ENCODE measurements at places on chromosomes 7 and 10.
A peak's percentile ranks its signal among the peaks of the same experiment; 100 is the strongest.

DNA sequence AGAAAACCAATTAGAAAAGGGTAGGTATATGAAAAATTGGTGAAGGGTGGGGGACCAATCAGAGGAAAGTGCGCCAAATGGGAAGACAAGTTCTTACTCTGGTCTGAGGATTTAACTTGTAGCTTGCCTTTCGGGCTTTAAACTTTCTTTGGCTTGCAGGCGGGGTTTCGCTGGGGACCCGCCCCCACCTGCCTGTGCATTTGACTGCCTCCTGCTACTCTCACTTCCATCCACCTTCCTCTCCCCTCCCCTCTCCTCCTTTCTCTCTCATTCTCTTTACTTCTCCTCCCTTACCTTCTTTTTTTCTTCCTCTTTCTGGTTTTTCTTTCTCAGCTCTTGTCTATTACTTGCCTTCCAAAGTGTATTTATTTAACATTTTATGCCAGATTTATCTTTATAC is 278.8 kb downstream of the DNAJB9 start:
- no peak for DNase-seq

DNA sequence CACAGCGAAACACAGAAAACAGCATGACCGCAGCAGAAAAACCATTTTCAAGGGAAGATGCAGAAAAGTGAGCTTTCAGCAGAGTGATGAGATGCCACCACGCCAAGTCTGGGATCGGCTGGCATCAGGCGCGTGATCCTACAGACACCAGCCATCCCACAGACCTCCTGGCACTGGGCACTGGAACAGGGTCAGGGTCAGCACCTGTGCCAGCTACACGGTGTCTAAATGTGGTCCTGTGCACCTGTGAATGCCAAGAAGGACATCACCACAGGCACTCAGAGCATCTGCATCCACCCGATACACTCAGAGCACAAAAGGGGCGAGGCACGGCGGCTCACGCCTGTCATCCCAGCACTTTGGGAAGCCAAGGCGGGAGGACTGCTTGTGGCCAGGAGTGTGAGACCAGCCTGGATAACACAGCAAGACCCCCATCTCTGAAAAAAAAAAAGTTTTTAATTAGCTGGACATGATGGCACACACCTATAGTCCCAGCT is 31.5 kb downstream of the STK32C start:
- DNase-seq: no peak

GRCh38 chr7:2818121-2818520 is 26.0 kb downstream of the GNA12 start:
- no peak for DNase-seq

DNA sequence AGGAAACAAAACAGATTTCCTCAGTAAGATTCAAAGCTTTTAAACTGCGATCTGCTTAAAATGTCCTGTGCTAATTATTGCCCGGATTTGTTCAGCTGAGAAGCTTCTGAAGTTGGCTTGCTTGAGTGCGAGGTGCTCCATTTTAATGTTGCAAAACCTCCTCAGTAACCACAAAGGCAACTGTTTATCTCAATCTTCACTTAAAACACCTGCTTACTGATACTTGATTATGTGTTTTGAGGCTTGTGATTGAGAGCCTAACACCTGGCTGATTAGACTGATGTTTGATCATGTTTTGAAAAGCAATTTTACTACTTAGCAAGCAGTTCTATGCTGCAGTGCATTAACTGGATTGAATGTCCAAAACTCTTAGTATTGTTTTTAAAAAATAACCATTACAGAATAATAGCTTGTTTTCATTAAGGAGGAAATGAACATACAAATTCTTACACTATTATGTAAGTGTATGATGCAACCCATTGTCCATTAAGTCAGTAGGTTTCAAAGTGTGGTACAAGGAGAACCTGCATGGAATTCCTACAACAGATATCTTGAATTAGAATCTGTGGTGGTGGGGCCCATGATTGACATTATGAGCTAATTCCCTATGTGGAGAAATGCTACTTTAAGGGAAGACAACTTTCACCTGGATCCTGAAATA is 96.9 kb upstream of the FAM180A start:
- DNase-seq: no peak

GRCh38 chr7:90642978-90643377 is 46.9 kb downstream of the CDK14 start:
- no peak for DNase-seq

- no peak for DNase-seq
Measured at GRCh38 chr10:78830976-78831375, 237.8 kb upstream of the ZMIZ1 start.

GRCh38 chr7:26841003-26841739 is 23.2 kb downstream of the SKAP2 start:
- DNase-seq: no peak

- DNase-seq: no peak
Measured at GRCh38 chr7:641269-641671, 85.2 kb upstream of the DNAAF5 start.

DNA sequence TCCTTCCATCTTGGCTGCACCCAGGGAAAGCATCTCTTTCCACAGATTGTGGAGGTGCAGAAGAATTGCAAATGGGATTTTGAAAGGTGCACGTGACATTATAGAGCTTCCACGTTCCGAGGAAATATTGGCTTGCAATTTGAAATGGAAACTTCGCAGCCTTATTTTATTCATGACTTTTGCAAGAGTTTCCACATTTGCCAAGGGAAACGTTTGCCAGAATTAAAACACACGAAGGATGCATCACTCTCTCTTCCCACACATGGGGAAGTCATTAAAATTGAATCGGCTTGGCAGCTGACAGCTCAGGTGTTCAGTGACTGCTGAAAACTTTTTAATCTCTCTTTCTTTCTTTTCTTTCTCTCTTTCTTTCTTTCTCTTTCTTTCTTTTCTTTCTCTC is 475.4 kb upstream of the IGFBP3 start:
- DNase-seq: no peak

- no peak for DNase-seq
Measured at GRCh38 chr7:112782498-112782897, 7.7 kb downstream of the TMEM168 start.

DNA sequence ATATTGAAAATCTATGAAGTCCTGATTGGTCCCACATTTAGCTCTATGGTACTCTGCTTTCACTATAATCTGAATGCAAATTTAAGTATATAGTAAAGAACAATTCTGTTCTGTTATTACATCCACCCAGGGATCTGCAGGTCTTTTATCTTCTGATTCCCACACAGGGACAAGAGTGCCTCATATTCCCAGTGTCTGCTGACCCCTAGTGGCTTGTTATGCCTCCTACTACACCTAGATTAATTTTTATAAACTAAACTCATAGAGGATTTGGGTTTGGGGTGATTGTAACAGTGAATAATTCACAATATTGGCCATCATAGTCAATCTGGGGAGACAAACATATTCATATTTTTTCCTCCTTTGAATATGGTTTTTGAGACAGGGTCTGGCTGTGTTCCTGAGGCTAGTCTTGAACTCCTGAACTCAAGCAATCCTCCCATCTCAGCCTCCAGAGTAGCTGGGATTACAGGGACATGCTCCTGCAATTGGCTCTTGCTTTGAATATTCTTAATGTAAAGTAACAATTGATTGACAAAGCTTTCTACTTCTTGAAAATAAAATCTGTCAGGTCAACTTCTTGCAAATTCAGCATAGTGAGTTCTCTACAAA is 282.1 kb downstream of the KCND2 start:
- DNase-seq: no peak

DNA sequence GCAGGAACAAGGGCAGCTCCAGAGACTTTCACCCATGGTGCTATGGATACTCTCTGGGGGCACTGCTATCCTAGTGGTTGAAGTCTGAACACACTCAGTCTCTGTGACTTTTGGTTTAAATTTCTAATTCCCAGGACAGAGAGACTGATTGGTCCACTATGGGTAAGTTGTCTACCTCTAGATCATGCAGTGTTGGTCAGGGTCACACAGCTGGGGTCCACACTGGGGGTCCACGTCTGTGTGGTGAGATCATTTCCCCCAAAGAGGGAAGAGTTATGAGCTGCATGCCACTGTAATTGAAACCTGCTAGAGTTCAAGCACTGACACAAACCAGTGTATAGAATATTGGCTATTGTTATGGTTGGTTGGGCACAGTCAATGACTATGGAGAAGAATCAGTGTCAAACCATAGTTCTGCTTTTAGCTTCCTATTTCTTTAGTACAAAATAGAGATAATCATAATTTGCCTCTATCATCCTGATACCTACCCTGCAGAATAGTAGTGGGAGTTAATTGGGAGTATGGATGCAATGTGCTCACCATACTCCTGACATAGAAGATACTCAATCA is 101.6 kb downstream of the PRTFDC1 start:
- no peak for DNase-seq

GRCh38 chr7:34928560-34928959 is 108.7 kb downstream of the DPY19L1 start:
- DNase-seq: no peak

DNA sequence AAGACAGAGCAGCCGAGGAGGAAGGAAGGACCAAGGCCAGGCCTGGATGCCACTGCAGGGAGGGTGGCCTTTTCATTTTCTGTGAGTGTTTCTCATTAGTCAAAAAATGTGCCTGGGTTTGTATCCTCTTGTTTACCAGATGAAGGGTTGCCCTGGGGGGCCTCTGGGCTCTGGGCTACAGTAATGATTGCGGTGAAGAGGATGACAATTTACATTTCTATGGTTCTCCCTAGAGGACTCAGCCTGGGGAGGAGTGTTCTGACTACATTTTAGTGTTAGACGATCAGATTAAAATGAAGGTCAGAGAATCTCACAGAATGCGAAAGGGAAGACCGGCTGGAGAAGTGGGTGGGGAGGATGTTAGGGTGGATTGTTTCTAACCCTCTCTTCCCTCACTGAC is 108.0 kb upstream of the KMT2C start:
- DNase-seq: no peak

DNA sequence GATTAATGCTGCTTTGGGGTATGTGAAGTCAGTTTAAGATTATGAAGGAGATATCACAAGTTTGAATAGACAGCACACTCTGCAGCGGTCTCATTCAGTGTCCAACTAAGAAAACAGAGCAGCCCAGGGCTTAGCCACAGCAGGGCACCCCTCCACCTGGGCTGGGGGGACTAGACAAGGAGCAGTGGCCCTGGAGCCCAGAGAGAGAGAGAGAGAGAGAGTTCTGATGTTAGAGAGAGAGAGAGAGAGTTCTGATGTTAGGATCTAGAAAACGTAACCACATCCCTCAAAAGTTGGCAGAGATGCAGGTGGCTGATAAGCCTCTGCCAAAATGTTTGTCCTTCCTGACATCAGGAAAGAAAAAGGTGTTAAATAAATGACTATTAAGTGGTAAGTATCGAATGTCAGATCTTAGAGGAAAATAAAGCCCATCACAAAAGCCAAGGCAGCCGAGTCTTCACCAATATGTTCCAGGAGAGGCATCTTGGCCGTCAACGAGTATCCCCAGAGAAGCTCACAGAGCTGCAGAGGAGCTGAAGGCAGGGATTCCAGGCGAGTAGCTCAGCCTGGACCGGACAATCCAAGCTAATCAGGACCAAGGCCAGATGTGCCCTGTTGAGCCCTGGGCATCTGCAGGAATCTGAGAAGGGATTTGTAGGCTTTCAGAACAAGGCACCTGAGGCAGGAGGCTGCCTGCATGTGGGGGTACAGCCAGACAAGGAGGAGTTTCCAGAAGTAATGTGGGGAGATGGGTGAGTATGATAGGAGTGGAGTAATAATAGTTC is 150.1 kb upstream of the TCF7L2 start:
- no peak for DNase-seq

- no peak for DNase-seq
Measured at GRCh38 chr10:48691812-48692528, 7.3 kb downstream of the WDFY4 start.

- DNase-seq: no peak
Measured at GRCh38 chr10:9535744-9536143, 1481.3 kb downstream of the GATA3 start.

DNA sequence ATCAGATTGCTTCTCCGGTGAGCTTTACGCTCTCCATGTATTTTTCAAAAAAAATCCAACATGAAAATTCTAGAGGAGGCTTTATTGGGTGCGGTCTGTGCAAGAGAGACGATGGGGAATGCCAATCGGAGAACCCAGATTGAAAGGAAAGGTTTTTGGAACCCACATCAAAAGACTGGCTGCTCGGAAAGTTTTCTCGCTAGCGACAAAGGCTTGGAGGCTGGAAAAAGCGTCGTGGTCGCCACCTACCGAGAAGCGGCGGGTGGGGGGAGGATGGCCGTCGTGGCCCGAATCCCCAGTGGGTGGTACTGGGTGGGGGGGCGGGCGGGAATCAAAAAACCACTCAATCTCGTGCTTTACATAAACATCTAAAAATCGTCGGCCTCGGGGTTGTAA is 1.1 kb upstream of the GTF2I start:
- peak; percentile 44 for DNase-seq

DNA sequence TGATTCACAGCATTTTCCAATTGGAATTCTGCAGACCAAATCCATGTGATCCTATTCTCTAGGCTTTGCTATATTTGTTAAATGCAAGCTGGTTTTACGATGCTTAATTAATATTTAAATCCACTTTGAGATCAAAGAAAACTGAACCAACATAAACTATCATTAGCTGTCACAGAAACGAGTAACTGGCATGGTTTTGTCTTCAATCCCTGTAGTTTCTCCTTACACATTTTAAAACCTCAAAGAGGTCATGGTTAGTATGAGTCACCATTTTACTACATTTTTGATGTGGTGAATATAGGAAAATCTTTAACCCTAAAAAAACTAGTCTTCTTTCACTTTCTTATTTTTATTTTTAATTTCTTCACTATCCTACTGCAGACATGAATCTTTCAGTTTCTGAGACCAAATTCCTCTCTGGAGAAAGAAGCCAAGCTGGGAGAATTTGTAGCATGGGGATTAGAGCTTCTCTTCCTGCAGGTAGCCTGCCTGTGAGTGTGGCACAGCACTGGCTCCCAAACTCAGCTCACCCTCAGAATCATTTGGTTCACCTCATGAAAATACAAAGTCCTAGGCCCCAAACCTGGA is 8.7 kb upstream of the LIPM start:
- DNase-seq: no peak

DNA sequence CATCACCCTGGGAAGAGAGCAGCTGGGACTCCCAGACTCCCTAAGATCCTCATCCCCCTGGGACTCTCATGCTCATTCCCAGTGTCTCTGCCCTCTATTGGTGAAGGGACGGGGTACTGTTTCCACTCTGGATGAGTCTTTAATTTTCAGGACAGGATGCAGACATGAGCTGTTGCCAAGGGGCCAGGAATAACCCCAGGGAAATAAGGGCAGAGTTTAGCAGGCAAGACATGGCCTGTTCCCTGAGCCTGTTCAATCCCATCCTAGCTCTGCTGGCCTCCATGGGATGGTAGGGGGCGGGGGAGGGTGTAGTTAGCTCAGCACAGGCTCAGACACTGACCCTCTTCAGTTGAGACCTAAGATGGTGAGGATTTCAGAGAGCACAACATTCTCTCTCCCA is 14.0 kb downstream of the C10orf105 start:
- DNase-seq: no peak

- DNase-seq: no peak
Measured at GRCh38 chr7:67781841-67782240, 785.2 kb downstream of the TYW1 start.

DNA sequence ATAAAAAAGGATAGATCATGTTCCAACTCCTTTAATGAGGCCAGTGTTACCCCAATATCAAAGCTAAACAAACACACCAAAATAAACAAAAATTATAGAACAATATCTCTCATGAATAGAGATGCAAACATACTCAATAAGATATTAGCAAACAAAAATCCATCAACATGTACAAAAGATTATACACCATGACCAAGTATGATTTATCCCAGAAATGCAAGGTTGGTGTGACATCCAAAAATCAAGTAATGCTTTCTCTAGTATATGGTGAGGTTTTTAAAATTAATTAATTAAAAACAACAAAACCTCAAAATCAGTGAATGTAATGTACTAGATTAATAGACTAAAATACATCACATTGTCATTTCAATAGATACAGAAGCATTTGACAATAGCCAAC is 11.0 kb upstream of the MSMB start:
- DNase-seq: no peak
